Activated naive CD8-positive, alpha-beta T cell treated with anti-CD3 and anti-CD28 coated beads for 36 hours (primary cell): ENCODE measurements at places on chromosomes 12 and 14. TPM values are rescaled to one million over a fixed set of nuclear protein-coding genes. Genes with fewer than 3 reads are reported as not detected.

DNA sequence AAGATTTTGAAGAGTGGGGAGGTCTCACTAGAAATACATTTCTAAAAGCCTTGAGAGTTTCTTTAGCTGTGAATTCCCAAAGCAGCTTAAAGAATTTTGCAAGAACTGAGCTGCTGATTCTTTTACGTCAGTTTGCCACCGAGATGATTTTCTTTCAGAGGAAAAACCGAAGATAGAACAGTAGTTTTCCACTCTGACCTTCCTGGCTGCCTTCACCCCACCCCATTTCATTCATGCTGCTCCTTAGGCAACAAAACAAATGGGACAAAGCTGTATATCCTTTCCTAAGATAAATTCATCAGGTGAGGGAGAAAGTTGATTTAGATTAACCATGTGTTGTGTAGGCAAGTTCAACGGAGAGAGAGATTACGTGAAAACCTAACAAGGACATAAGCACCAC is 947.0 kb downstream of the GALC start:
- no peak overlapping the region for H3K27ac ChIP-seq
- no peaks in the 10 kb centered on the region for H3K27me3 ChIP-seq
- H3K4me1 ChIP-seq, result no peaks in the 10 kb centered on the region
- H3K4me3 ChIP-seq, result no peak overlapping the region
- no peak for DNase-seq

- no peaks in the 10 kb centered on the region for H3K4me1 ChIP-seq
- no peak overlapping the region for H3K27ac ChIP-seq
- H3K4me3 ChIP-seq, result no peak overlapping the region
- no peaks in the 10 kb centered on the region for H3K27me3 ChIP-seq
- no peak for DNase-seq
- no peaks in the 10 kb centered on the region for H3K36me3 ChIP-seq
Measured at GRCh38 chr12:43008953-43009845, 419.7 kb upstream of the PRICKLE1 start.

- peak overlapping the region; percentile 20 for H3K27ac ChIP-seq
- DNase-seq, result peak; percentile 23
- H3K36me3 ChIP-seq, result no peaks in the 10 kb centered on the region
- peaks cover 12% of the 10 kb centered on the region for H3K27me3 ChIP-seq
- H3K4me1 ChIP-seq, result peaks cover 11% of the 10 kb centered on the region
Measured at GRCh38 chr14:73634011-73634833, 10.6 kb upstream of the DNAL1 start.

GRCh38 chr12:119659289-119659897 is 8.5 kb upstream of the PRKAB1 start:
- no peaks in the 10 kb centered on the region for H3K27me3 ChIP-seq
- no peak overlapping the region for H3K27ac ChIP-seq
- no peaks in the 10 kb centered on the region for H3K36me3 ChIP-seq
- no peak overlapping the region for H3K4me3 ChIP-seq
- H3K4me1 ChIP-seq, result no peaks in the 10 kb centered on the region
- DNase-seq, result no peak

DNA sequence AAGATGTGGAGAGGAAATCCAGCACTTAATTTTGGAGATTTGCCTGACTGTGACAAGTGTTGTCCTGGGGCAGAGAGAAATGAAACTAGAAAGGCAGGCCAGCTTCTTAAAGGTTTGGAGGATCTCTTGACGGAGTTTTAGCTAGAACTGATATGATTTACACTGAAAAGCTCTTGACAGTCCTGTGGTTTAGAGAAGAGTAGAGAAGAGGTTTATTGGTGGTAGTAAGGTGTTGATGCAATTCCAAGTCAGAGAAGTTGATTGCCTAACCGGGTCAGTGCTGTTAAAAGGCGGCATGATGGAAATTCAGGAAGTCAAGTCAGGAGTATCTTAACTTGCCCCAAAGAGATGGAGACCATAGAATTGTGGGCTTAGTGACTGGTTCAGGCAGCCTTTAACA is 89.0 kb upstream of the TRAF3 start:
- DNase-seq, result no peak
- no peaks in the 10 kb centered on the region for H3K36me3 ChIP-seq
- H3K27ac ChIP-seq, result no peak overlapping the region

DNA sequence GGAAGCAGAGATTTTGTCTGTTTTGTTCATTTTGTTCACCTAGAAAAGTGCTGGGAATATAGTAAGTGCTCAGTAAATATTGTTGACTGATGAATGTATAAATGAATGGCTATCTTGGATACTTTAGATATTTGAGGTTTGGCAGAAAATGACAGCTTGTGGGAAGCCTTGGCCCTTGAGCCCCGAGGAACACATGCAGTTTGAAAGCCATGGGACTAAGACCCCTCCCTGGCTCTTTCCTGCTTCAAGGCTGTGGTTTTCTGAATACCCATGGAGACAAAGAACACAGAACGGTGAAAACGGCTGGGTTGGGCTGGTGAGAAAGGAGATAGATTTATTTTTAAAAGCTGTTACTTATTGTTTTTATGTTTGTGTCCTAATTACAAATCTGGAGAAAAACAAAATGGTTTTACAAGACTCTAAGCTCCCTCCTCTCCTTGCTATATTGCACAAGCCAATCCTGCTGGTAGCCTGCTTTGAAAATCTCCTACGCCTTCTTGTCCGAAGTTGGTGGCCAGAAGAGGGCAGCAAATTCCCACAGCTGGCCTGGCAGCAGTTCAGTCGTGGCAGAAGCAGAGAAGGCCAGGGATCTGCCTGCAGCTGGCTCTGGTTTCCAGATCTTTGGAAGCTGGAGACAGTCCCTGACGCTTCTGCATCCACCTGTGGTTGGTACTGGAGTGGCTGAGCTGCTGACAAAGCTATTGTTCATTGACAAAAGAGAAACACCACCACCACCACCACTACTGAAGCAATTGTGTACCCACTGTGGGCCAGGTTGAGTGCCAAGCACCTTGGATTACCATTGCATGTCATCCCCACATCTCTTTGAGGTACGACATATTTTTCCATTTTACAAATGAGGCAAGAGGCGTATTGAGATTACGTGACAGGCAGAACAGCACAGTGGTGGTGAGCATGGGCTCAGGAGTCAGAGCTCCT is 5.2 kb upstream of the KRT85 start:
- no peak overlapping the region for H3K4me3 ChIP-seq
- H3K27me3 ChIP-seq, result peaks cover 6% of the 10 kb centered on the region
- no peaks in the 10 kb centered on the region for H3K36me3 ChIP-seq
- H3K4me1 ChIP-seq, result peaks cover 2% of the 10 kb centered on the region

- no peaks in the 10 kb centered on the region for H3K36me3 ChIP-seq
- DNase-seq, result no peak
- H3K27ac ChIP-seq, result no peak overlapping the region
- H3K4me3 ChIP-seq, result no peak overlapping the region
- H3K27me3 ChIP-seq, result no peaks in the 10 kb centered on the region
- H3K4me1 ChIP-seq, result peaks cover 5% of the 10 kb centered on the region
Measured at GRCh38 chr12:131905081-131905629, 10.7 kb downstream of the ULK1 start.

DNA sequence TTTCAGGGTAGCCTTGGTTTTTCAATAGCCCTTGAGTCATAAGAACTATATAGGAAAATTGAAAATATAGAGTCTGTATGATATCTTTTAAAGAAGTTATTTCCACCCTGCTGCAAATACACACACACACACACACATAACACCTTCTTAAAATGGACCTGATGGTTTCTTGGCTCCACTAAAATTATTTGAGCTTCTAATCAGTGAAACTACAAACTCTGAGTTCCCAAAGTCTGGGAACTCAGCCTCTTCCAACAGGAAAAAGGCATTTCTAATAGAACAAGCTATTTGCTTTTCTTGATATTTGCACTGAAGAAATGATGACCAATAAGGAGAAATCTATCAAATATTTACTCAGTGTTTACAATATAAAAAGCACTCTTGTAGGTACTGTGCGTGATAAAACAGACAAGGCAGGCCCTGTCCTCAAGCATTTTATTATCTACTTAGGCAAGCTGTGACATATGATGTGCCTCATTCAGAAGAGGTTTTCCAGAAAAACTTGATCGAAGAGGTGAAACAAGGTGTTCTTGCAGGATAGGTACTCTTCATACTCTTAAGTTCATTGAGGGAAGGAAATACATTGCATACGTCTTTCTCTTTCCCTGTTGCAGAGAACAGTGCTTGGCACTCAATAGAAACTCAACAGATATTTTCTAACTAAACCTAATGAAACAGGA is 88.6 kb downstream of the MGST1 start:
- H3K4me3 ChIP-seq, result no peak overlapping the region
- DNase-seq, result no peak
- H3K4me1 ChIP-seq, result no peaks in the 10 kb centered on the region
- no peaks in the 10 kb centered on the region for H3K36me3 ChIP-seq

DNA sequence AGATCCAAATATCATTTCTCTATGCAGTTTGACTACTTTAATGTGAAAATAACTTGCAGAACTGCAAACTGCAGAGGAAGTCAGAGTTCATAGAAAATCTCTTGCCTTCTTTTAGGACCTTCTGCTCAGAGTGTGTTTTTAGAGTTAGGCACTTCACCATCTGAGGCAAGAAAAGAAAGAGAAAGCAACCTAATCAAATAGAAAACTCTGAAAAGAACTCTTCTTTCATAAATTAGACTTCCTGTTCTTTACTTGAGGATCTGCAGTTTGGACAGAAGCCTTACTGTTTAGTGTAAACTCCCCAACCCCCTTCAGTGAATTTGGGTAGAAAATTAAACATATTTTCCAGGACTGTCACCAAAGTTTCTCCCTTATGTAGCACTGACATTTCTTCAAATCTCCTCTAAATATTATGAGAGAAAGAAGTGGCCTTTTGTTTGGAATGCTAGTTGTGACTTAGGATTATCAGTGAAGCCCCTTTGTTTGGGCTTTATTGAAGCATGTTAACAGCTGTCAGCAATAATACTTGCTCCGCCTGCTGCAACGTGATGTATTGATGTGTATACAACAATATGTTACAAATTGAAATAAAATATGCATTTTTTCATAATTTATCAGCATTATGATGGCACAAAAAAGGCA is 99.5 kb downstream of the PDZRN4 start:
- H3K4me3 ChIP-seq, result no peak overlapping the region
- H3K36me3 ChIP-seq, result no peaks in the 10 kb centered on the region
- H3K27me3 ChIP-seq, result no peaks in the 10 kb centered on the region
- DNase-seq, result no peak

- no peak for DNase-seq
- H3K36me3 ChIP-seq, result no peaks in the 10 kb centered on the region
- H3K27ac ChIP-seq, result peak overlapping the region; percentile 99
- H3K27me3 ChIP-seq, result no peaks in the 10 kb centered on the region
- H3K4me3 ChIP-seq, result peak overlapping the region; percentile 98
Measured at GRCh38 chr12:79935624-79936345, 888 bp upstream of the PPP1R12A start.

DNA sequence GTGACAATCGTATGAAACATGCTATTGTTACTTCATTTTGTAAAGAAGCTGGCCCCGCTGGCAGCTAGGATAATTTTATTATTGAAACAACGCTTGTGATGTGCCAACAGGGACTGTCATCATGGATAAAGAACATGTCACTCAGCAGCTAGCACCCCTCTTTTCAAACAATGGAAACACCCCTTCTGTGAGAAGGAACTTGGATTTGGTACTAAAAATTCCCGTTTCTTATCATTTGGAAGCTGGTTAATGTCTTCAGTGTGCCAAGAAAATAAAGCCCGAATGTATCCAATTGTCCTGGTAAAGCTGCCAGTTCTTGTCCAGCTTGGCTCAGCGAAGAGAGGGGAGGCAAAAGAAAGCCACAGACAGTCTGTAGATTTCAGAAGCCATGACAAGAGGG is 186.6 kb downstream of the PHLDA1 start:
- no peaks in the 10 kb centered on the region for H3K36me3 ChIP-seq
- H3K27ac ChIP-seq, result no peak overlapping the region
- peaks cover 7% of the 10 kb centered on the region for H3K27me3 ChIP-seq
- no peak for DNase-seq
- H3K4me1 ChIP-seq, result peaks cover 4% of the 10 kb centered on the region
- H3K4me3 ChIP-seq, result no peak overlapping the region

- H3K4me1 ChIP-seq, result no peaks in the 10 kb centered on the region
- DNase-seq, result no peak
- no peaks in the 10 kb centered on the region for H3K27me3 ChIP-seq
Measured at GRCh38 chr14:29752221-29752923, 175.3 kb downstream of the PRKD1 start.

GRCh38 chr14:81953419-81953818 is 419.8 kb upstream of the SEL1L start:
- H3K27ac ChIP-seq, result no peak overlapping the region
- no peak for DNase-seq
- no peaks in the 10 kb centered on the region for H3K36me3 ChIP-seq
- no peaks in the 10 kb centered on the region for H3K27me3 ChIP-seq
- H3K4me1 ChIP-seq, result no peaks in the 10 kb centered on the region

GRCh38 chr12:106074361-106074705 is 64.4 kb downstream of the NUAK1 start:
- no peak overlapping the region for H3K4me3 ChIP-seq
- no peak overlapping the region for H3K27ac ChIP-seq
- H3K36me3 ChIP-seq, result no peaks in the 10 kb centered on the region
- H3K4me1 ChIP-seq, result no peaks in the 10 kb centered on the region
- H3K27me3 ChIP-seq, result peaks cover 39% of the 10 kb centered on the region

DNA sequence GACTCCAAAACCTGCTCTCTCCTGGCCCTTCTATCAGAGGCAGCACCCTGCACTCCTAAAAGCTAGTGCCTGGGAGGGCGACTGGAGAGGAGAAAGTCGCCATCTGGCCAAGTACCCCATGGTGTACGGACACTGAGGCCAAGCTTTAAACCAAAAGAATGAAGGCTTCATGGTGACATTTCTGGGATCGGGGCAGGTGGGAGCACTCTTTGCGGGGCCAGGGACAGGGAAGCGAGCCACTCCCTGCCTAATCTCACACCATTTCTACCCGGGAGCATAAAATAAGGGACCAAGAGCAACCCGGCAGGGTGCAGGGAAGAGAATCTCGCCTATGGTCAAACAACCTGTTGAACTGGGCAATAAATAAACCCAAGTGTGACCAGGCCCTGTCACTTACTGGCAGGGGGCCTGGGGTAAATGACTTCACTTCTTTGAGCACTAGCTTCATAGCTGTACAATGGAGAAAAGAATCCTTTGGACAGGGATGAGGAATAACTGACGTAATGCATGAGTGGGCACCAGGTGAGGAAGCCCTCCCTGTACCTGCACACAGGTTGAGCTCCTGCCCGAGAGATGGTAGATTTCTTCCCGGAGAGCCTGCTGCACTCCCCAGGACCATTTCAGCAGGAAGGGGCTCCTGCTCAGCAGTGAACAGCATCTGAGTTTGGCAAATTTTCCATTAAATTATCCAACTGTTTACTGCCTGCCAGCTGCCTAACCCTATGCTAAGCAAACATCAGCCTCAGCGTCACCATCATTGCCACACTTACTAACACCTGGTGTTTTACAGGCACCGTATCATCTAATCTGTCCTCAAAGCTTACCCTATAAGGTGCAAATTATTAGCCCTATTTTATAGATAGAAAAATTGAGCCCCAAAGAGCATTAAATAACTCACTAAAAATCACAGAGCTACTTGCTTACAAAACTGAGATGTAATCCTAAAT is 2.0 kb downstream of the SERPINA1 start:
- H3K27ac ChIP-seq, result no peak overlapping the region
- H3K4me1 ChIP-seq, result peaks cover 3% of the 10 kb centered on the region
- no peaks in the 10 kb centered on the region for H3K27me3 ChIP-seq
- no peak overlapping the region for H3K4me3 ChIP-seq
- H3K36me3 ChIP-seq, result no peaks in the 10 kb centered on the region

GPR68 gene
- total RNA-seq, result 14.0 TPM

POTEG gene
- not detected for total RNA-seq

TGM1 gene
- total RNA-seq, result 2.6 TPM

CLEC4D gene
- total RNA-seq, result not detected

CLEC2B gene
- total RNA-seq, result 25.6 TPM

KLRF1 gene
- not detected for total RNA-seq

NPAS3 gene
- total RNA-seq, result not detected

CLEC1B gene
- total RNA-seq, result not detected

SLC39A2 gene
- 0.54 TPM for total RNA-seq

GLTP gene
- total RNA-seq, result 32.4 TPM

MYF5 gene
- total RNA-seq, result not detected

TM7SF3 gene
- 33.6 TPM for total RNA-seq

SLC15A4 gene
- 18.6 TPM for total RNA-seq
